Dorsolateral prefrontal cortex (tissue), 122 donors: ENCODE measurements at places on chromosomes 7 and 10.

DNA sequence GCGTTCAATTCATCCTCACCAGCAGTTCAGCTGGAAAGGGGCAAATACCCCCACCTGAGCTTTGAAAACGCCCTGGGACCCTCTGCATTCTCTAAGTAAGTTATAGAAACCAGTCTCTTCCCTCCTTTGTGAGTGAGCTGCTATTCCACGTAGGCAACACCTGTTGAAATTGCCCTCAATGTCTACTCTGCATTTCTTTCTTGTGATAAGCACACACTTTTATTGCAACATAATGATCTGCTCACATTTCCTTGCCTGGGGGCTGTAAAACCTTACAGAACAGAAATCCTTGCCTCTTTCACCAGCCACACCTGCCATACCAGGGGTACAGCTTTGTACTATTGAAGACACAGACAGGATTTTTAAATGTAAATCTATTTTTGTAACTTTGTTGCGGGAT is 155.8 kb upstream of the LANCL2 start:
- no peak for DNase-seq

DNA sequence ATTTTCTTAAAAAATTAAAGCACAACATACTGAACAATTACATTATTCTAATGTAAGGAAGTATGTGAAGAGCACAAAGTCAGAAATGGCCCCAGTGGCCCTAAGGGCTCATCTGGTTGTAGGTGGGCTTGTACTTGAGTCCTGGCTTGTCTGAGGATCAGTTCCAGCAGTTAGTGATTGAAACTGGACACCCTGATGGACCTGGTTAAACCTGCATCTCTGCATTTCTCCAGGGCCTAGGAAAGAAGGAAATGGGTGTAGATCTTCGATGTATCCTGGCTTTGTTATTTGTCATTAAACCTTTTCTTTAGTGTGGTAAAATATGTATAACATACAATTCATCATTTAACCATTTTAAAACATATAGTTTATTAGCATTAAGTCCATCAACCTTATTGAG is 9.7 kb upstream of the AKR1C2 start:
- DNase-seq = no peak

DNA sequence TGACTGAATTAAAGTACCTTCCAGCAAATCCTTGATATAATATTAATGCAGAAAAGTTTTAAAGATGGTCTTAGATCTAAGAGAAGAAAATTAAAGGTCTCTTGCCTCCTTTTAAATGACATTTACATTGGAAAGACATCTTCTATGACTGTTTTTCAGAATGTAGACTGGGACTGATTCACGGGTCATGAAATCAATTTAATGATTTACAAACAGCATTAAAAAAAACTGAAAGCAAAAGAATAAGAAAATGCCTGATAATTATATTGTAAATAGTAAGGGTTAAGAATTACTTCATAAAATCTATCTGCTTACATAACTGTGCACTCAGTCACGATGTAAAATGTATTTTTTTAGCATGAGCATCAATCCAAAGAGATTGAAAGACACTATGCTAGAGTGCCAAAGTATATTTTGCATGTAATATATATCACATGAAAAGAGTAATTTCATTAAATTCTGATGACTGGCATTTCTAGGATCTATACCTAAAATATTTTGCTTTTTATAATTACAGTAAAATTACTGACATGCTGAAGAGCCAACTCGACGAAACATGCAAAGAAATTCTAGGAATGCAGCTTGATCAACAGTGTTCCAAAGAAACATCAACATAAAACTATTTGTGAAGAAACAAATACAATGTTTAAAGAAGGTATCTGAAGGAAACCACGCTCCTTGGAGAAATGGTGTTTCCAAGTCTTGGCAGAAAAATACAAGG is 35.1 kb downstream of the RTKN2 start:
- DNase-seq = no peak

DNA sequence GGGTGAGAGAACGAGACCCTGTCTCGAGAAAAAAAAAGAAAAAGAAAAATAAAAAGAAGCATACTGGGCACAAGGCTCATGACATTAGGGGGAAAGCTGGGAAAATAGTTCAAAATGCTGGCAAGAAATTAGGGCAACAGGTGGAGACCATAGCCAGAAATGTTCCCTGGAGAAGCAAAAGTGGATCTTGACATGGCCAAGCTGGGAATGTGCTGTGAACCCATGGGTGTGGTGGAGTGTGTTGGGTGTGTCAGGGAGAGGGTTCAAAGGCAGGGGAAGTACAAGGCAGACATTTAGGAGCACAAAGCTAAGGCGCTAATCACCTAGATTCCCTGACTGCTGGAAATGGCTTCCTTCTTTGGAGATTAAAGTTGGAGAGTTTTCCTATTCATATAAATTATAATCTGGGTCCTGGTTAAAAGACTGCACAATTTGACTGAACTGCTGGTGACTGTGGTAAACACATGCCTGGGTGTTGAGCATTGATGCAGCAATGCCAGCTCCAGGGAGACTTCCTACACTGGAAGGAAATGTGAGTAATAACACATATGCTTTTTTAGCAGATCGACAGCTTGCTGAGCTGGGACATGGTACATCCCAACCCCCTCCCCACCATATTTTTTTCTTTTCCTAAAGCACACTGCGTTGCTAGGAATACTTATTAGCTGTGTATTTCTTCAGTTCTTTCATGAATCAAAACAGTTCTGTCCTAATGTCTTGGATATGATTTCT is 70.1 kb upstream of the ARHGAP21 start:
- no peak for DNase-seq

DNA sequence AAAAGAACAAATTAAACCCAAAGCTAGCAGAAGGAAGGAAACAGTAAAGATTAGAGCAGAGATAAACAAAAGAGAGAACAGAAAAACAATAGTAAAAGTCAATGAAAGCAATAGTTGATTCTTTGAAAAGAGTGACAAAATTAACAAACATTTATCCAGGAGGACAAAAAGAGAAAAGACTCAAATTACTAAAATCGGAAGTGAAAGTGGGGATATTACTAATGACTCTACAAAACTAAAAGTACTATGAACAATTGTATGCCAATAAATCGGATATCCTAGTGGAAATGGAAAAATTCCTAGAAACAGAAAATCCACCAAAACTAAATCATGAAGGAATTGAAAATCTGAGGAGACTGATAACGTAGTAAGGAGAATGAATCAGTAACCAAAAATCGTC is 96.3 kb downstream of the SNX13 start:
- DNase-seq = no peak

DNA sequence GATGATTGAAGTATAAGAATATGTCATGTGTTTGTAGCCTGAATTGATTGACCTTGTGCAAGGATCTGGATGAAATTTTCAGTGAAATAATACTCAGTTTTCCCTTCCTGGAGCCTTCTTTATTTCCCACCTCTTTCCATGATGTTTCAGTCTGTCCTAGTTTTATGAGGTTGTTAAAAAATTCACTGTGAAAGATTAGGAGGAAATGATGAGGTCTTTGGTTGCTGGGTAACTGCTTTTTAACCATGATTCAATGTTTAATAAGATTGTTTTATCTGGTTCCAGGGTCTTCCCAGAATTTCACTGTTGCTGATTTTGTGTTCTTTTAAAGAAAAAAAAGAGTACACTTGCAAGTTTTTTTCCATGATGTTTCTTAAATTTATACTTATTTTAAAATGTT is 221.5 kb downstream of the MBL2 start:
- DNase-seq = no peak

- DNase-seq = no peak
Measured at GRCh38 chr10:110530131-110530831, 32.6 kb downstream of the DUSP5 start.

GRCh38 chr10:37643187-37643586 is 214.2 kb downstream of the ZNF248 start:
- DNase-seq = no peak

GRCh38 chr10:71319042-71319799 is at the start of gene SLC29A3:
Gene SLC29A3 (plus strand): TSS chr10:71319259. CDS start chr10:71319310, 51 bp downstream.
- DNase-seq = peak; percentile 79

- DNase-seq = no peak
Measured at GRCh38 chr10:129929343-129930292, 34.5 kb downstream of the EBF3 start.

GRCh38 chr7:55657654-55658053 is 85.4 kb upstream of the VOPP1 start:
- no peak for DNase-seq

DNA sequence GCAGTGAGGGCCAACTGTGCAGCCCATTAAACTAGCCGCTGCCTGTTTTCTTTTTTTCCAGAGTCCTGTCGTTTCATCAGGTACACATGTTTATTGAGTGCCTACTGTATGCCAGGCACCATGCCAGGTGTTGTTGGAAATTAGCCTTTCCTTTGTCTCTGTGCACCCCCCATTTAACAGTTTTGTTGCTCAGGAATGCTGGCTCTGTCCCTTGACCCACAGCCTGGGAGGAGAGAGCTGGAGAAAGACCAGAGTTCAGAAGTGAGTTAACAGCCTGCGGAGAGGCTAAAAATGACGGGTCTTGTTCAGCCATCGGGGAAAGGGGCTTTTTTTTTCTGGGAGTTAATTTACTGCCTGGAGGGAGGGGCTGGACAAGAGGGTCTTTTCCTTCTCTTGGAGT is 1.3 kb downstream of the LRMDA start:
- DNase-seq = no peak

DNA sequence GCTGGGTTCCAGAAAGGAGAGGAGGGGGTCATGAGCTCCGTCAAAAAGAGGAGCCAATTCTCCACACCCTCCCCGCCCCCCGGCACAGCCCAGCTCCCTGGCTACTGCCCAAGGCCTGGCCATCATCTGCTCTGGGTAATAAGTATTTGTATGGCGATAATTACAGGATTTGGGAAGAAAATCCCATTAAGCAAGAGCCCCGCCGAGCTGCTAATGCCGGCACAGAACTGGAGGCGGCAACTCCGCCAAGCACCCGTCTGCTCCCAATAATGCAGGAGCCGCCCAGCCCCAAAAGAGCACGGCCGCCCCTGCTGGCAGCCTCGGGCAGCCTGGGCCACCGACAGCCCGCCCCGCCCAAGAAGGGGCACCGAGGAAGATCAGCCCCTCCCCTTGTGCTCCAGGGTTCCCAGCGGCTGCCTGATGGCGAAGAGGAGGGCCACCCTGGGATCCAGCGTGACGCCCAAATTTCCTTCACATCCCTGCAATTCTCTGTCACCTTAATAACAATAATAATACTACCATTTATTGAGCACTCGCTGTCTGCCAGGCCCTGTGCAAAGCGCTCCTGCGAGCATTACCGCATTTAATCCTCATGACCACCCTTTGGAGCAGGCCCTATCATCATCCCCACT is 5.9 kb downstream of the SLIT1 start:
- DNase-seq = peak; percentile 44

DNA sequence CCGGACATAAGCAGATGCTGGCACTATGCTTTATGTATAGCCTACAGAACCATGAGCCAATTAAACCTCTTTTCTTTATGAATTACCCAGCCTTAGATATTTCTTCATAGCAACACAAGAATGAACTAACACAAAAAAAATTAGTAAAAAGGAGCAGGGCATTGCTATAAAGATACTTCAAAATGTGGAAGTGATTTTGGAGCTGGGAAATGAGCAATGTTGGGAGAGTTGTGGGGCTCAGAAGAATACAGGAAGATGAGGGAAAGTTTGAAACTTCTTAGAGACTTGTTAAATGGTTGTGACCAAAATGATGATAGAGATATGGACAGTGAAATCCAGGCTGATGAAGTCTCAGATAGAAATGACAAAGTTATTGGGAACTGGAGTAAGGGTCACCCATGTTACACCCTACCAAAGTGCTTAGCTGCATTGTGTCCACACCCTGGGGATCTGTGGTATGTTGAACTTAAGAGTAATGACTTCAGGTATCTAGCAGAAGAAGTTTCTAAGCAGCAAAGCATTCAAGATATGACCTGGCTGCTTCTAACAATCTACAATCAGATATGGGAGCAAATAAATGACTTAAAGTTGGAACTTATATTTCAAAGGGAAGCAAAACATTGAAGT is 24.2 kb downstream of the PNLIPRP3 start:
- no peak for DNase-seq
